ENCODE measurements at places on chromosomes 12 and 14.

DNA sequence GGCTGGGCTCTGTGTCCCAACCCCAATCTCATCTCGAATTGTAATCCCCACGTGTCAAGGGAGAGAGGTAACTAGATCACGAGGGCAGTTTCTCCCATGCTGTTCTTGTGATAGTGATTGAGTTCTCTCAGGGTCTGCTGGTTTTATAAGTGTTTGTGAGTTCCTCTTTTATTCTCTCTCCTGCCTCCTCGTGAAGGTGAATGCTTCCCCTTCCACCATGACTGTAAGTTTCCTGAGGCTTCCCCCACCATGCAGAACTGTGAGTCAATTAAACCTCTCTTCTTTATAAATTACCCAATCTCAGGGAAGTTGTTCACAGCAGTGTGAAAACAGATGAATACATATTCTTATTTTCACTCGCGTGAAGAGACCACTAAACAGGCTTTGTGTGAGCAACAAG lies 148.2 kb downstream of the TMEM30B start:
- DNase-seq: no peak

DNA sequence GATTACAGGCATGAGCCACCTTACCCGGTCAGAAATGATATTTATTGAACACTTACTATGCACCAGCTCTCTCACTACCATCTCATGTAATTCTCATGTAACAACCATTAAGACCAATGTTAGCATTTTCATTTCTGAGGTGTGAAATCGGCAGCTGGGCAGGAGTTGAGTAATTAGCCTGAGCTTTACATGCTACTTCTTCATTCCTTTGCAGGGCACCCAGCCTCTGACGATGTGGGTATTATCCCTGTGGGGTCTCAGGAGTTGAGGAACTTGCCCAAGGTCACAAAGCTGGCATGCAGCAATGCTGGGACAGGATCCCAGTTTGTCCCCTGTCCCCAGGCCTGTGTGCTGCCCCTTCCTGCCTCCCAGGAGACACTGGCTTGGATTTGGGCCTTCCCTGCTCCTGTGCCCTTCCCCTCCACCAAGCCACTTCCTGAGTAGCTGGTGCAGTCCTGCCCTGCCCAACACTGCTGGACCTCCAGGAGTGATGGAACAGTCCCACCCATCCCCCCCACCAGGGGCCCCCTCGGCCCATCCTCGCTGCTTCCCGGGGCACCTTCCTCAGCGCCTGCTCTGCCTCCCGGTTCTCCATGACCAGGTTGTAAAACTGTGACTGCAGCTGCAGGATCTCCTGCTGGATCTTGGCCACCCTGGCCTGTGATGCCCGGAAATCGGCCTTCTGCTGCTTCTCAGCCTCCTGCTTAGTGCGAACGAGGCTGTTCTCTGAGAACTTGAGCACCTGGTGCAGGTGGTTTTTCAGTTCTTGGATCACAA lies 14.7 kb downstream of the RITA1 start:
- DNase-seq: no peak

DNA sequence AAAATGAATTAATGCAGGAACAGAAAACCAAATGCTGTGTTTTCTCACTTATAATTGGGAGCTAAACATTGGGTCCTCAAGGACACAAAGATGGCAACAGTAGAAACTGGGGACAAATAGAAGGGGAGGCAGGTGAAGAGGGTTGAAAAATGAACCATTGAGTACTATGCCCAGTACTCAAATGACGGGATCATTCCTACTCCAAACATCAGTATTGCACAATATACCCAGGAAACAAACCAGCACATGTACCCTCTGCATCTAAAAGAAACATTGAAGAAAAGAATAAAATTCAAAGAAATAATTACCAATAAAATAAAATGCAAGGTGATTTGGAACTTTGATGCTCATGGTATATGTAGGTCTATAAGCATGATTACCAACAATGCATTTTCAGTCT lies 110.8 kb downstream of the LMO3 start:
- no peak for DNase-seq

DNA sequence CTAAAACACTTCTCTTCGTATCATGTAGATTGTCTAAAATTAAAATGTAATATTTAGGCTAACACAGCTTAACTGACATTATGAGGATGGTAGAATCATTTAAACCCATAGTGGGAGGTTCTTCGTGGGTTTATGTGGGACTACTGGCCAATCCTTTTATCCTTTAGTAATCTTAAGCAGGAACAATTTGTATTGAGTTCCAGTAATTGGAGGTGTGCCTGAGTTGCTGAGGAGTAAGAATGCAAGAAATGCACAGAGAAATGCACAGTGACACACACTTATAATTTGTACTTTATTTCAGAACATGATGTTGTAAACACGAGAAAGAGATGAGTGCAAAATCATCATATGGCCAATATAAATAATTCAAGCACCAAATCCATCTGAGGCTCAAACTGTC lies 22.3 kb downstream of the OTOGL start:
- DNase-seq: no peak

- DNase-seq: no peak
Observed at GRCh38 chr12:132427999-132428935, 61.7 kb upstream of the FBRSL1 start.

- no peak for DNase-seq
Observed at GRCh38 chr14:104224506-104225277, 86.3 kb downstream of the KIF26A start.

GRCh38 chr12:69698769-69699540 lies at the start of gene BEST3:
Gene BEST3, minus strand, starts transcription at chr12:69699303. Its CDS starts 1,505 bp downstream, at chr12:69697798.
- no peak for DNase-seq

GRCh38 chr12:116436561-116437249 lies 122.5 kb upstream of the MAP1LC3B2 start:
- no peak for DNase-seq

All from BJ (cell line).